Left cardiac atrium (tissue), 4 donors: ENCODE measurements at places on chromosomes 16 and 17. TPM values are rescaled to one million over a fixed set of nuclear protein-coding genes. Genes with fewer than 3 reads are reported as not detected.

DNA sequence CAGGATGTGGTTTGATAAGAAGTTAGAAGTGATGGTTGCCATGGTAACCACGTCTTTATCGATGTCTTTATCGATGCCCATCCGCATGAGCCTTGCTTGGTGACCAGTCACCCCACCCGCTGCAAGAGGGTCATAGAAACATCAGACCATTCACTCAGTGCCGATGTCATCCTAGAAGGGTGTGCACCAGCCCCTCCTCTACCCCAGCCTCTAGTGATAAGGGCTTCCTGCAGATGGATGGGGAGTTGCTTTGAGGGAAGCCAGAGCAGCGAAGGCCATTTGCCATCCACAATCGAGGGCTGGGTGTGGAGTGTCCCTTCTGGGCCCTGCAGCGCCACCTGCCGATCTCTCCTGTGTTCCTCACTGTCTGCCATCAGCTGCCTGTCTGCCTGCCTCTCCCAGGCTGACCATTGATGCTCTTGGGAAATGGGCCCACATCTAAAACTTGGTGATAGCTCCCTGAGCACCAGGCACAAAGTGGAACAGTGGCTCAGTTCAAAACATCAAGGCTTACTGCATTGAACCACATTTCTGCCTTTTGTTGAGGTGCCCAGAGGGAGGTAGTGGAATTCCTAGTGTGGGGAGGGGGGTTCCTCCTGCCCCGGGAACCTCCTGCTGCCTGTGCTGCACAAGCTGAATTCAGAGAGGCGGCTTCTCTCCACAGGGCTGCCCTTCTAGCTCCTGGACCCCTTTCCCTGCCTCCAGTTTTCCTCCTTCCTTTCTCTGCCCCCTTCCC, 8.9 kb downstream of the CALB2 start:
- peak; percentile 40 for DNase-seq

Gene CBX2
- 3.5 TPM for total RNA-seq

- no peak for DNase-seq
Measured at GRCh38 chr16:7615565-7615964, 282.9 kb downstream of the RBFOX1 start.

DNA sequence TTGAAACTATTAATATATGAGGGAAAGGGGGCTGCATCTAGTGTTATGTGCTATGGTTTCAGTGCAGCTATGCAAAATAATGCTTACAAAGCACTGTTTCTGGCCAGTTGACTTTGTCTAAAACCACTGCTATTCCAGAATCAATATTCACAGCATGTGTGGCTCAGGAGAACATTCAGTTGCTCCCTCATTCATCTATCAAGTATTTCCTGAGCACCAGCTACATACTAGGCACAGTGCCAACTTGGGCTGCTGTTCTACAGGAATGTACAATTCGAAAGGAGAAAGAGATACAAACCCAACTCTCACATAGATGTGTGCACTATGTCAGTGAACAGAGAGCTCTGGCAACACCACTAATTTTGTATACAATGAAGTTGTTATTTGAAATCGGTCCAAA, 183.0 kb downstream of the PHKB start:
- DNase-seq = peak; percentile 37

Gene GPR139
- not detected for total RNA-seq

Gene TP53TG3B
- not detected for total RNA-seq

DNA sequence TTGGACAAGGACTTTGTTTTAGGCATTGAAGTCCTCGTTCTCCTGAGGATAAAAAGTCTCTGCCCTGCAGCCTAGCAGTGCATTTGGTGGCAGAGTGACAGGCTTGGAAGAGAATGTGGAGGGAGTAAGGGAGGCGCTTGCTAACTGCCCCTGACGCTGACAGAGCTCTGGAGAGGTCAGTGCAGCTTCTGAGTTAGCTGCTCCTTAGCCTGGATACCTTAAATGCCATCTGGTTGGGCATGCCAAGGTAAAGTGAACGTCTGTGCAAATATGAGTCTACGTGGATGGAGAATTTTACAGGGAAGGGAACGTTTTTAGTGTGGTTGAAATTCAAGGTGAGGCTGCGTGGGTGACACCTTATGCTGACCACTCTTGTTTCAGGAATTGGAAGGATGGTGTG, 44.4 kb downstream of the SEC14L1 start:
- no peak for DNase-seq

DNA sequence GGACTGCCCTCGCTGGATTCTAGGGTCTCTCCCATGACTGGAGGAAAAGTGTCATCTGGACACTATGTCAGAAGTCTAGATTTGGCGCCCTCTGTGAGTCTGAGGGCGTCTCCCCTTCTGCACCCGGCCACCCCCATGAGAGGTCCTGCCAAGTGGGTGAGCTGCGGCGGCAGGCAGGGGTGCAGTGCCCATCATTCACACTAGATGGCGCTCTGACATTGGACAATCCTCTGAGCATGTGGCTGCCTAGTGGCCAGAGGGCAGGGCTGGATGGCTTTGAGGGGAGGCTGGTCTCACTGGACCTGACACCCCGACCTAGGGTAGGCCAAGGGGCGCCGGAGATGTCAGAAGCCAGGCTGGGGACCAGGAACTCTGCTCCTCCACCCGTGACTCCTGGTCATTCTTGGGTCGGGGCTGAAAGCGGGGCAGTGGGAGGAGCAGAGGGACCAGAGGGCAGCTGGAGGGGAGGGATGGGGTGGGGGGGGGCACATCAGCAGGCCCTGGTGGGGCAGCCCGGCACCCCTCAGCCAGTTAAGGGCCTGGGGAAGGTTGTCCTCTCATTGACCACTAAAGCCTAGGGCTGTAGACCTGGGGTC, 28.0 kb downstream of the MRM1 start:
- DNase-seq = peak; percentile 77

Gene RAB26
- 0.81 TPM for total RNA-seq

Gene ACOX1
- 57.8 TPM for total RNA-seq

DNA sequence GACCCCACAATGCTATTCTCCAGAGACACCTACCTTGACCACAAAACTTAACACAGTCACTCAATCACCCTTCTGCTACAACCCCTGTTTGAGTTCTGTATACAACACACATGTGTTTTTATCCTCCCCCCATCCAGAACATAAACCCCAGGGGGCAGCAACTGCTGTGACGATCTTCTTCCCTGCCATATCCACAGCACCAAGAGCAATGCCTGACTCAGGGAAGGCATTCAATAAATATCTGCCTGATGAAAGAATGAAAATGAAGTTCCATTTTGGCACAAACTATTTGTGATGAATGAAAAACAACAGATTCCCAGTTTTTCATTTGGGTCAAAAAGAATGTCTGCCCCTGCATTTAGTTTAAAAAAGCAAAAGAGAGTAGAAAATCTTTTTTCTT, 27.0 kb downstream of the ASIC2 start:
- no peak for DNase-seq

DNA sequence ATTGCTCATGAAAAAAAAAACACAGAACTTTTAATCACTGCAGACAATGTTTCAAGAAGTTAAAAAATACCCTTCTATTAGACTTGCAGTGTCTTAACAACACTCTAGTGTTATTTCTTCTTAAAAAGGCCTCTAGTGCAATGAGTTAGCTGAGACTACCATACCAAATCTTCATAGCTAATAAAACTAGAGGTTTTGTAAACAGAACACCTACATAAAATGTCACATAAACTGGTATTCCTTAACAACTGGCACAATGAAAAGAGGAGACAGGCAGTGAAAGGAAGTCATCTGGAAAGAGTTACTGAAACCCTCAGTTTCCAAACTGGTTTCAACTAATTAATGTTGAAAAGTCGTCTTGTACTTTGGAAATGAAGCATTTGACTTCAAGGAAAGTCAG, 394.2 kb upstream of the PMFBP1 start:
- no peak for DNase-seq

- no peak for DNase-seq
Measured at GRCh38 chr16:89090182-89090630, 3.4 kb upstream of the ACSF3 start.

- DNase-seq = no peak
Measured at GRCh38 chr16:89000207-89000959, 23.4 kb upstream of the CBFA2T3 start.

Gene FBXL16
- 0.32 TPM for total RNA-seq

GRCh38 chr17:16104189-16104588, 104.6 kb downstream of the TTC19 start:
- no peak for DNase-seq

DNA sequence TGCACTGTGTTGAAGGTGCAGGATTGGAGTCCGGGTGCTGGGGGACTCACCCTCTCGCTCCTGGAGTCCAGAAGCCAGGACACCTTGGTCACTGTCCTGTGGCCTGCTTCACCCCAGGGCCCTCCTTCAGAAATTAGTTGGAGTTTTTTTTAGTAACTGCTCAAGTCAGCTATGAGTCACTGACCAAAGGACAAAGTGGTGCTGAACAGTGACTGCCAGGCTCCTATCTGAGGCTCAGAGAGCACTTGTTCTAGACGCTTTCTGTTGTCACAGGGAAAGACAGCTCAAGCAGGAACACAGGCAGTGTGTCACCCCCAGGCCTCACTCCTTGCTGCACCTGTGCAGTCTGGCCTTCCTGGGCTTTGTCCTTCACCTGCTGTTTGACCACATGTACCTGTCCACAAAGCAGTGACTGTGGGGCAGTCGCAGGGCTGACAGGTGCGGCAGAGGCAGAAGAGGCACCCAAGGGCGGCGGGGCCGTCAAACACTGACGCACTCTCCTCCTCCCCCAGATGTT, 4.1 kb upstream of the FAAP100 start:
- peak; percentile 18 for DNase-seq

DNA sequence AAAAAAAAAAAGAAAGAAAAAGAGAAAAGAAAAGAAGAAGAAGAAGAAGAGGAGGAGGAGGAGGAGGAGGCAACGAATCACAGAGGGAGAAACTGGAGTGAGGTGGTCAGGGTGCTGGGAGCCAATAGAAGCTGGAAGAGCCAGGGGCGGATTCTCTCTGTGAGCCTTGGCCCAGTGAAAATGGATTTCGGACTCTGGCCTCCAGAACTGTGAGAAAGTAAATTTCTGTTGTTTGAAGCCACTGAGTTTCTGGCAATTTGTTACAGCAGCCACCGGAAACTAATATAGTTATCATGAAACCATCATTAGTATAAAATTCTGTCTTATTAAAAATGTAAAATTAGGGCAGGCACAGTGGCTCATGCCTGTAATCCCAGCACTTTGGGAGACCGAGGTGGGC, 27.7 kb upstream of the WFIKKN2 start:
- no peak for DNase-seq

- no peak for DNase-seq
Measured at GRCh38 chr16:88560714-88561484, 9.3 kb upstream of the ZC3H18 start.

GRCh38 chr17:73493956-73494926, 150.0 kb downstream of the SDK2 start:
- no peak for DNase-seq

- DNase-seq = no peak
Measured at GRCh38 chr17:67990909-67991308, 5.4 kb downstream of the C17orf58 start.

GRCh38 chr17:72234985-72235384, 114.2 kb downstream of the SOX9 start:
- no peak for DNase-seq

Gene GPRC5C
- total RNA-seq = 24.2 TPM

Gene TBC1D24
- total RNA-seq = 15.1 TPM

DNA sequence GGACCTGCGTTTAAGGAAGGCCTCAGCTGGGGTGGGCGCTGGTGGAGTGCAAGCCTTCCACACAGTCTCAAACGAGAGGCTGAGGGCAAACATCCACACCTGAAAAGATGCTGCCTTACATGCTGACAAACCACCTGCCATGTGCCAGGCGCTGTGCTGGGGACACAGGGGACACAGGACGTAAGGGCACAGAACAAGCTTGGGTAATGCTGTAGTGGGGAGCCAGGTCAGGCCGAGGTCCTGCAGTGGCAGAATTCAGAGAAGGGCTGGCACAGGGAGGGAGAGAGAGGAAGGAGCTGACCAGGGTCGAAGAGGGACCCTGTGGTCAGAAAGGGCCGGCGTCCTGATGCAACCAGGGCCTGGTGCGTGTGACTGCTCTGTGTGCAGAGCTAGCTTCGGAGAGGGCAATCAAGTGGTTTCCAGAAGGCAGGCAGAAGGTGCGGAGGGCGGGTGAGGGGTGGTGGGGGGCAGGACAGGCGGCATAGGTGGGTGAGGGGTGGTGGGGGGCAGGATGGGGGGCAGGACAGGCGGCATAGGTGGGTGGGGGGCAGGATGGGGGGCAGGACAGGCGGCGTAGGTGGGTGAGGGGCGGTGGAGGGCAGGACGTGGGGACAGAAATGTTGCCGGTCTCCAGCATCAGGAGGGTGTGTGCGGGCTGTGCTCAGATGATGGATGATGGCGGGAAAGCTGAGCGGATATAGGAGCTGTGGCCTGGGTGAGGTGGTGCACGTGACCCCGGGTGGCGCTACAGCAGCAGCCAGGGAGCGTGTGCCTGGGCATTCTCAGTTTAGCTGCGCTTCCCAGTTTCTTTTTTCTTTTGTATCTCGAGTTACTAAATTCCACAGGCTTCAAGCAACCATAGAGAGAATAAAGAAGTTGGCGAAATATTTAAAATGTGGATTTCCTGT, 18.8 kb downstream of the TELO2 start:
- DNase-seq = no peak

DNA sequence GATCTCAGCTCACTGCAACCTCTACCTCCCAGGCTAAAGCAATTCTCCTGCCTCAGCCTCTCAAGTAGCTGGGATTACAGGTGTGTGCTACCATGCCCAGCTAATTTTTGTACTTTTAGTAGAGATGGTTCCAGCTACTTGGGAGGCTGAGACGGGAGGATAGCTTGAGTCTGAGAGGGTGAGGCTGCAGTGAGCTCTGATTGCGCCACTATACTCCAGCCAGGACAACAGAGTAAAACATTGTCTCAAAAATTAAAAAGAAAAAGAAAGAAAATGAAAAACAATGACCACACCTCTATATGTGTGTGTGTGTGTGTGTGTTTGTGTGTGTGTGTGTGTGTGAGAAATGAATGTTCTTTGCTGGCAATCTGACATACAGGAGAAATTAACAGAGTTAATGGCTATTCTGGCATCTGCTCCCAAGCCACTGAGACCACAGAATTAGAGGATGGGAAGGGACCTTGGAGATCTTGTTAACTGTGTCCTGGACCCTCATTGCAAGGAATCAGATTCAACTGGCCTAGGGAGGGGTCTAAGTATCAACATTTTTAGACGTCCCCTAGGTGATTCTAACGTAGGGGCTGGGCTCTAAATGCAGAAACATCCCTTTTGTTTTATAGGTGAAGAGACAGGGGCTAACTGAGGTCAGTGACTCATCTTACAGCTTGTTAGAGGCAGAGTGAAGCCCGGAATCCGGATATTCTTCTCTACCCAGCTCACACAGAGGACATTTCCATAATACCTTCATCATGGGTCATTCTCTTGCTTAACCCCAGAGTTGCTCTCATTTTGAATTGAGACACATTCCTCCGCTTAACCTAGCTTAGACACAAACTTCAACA, 16.4 kb upstream of the MARCHF10 start:
- no peak for DNase-seq
